Stimulated activated CD8-positive, alpha-beta memory T cell treated with anti-CD3 and anti-CD28 coated beads, Interleukin-7, amount 100 ng/mL, for 48 hours (primary cell): ENCODE measurements at places on chromosomes 3 and 15.

- no peak for DNase-seq
Measured at GRCh38 chr15:27126449-27126848, 155.5 kb downstream of the GABRG3 start.

DNA sequence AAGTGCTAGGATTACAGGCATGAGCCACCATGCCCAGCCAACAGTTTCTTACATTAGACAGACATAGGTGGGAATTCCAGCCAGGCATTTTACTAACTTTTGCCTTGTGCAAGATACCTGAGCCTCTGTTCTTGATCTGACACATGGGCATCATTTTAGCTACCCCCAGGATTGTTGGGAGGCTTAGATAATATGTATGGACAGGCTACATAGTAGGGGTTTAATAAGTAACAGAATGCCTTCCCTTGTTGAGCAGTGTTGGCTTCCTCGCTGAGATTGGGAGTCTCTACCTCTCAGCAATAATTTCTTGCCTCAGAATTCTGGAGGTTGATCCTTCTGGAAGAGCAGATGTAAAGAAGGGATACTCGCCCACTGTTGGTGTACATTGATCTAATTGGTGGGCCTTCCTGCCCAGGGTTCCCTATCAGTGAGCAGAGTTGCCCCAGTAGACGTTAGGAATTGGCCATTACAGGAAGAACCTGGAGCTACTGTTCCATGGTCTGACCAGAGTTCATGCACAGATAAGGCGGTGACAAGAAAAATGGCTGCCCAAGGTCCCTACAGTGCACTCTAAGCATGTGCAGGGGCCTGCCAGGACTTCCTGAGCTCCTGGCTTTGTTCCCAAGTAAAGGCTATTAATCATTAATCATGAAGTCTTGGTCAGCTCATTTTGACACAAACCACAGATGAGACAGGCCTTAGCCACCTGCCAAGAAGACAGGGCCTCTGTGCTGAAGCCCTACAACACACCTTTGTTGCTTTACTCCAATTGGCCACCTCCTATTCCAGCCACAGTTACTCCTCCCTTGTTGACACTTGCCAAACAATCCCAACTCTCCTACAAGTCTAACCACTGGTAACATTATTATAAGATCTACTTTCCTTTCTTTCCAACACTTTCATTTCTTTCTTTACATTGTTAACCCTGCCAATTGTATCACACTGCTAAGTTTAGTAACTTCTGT is 5.0 kb upstream of the IL17RE start:
- DNase-seq, result no peak

DNA sequence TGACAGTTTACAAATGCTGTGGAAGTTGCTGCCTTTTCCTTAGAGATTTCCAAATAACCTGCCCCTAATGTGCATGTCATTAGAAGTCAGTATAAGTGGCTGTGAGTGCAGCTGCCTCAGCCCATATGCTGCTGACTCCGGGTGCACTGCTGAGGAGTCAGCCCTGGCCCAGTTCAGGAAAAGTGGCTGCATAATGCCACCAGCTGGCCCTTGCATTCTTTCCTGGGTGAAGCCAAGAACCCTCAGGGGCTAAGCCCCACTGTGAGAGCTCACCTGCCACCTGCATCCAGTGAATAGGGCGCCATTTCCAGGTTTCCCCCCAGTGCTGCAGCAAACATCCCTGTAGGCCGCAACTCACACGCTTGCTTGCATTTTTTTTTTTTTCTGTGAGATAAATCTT is 139.9 kb downstream of the TJP1 start:
- no peak for DNase-seq

GRCh38 chr15:69508659-69509058 is 56.0 kb downstream of the RPLP1 start:
- DNase-seq, result no peak

- DNase-seq, result no peak
Measured at GRCh38 chr3:165347526-165347925, 151.3 kb upstream of the SLITRK3 start.

GRCh38 chr15:58110999-58111717 is 27.0 kb upstream of the AQP9 start:
- no peak for DNase-seq

- no peak for DNase-seq
Measured at GRCh38 chr3:183375337-183375736, 53.1 kb downstream of the MCF2L2 start.

GRCh38 chr3:52834871-52835501 is at the start of gene MUSTN1:
Gene MUSTN1 (minus strand): TSS chr3:52835019. CDS start chr3:52834948, 71 bp downstream.
- no peak for DNase-seq

DNA sequence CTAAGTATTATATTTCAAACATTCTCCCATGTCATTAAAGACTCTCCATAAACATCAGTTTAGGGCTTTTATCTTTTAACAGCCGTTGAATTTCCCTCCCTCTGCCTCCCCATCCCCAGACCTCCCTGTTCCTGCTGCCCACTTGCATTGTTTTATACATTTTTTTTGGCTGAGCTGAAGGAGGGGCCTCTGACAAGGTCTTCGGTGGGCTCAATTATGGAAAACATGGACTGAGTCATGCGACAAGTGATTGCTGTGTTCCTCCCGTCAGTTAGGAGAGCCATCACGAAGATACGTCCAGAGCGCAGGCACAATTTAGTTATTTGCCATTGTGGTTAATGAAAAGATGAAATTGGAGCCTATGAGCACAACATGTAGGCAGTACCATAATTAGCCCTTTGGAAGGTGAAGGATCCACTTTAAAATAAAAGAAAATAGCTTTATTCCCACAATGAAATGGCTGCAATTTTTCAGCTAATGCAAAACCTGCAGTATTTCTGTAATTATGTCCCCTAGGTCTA is 12.0 kb upstream of the NMNAT3 start:
- no peak for DNase-seq

GRCh38 chr3:88149101-88149508 is 654 bp upstream of the C3orf38 start:
- no peak for DNase-seq

DNA sequence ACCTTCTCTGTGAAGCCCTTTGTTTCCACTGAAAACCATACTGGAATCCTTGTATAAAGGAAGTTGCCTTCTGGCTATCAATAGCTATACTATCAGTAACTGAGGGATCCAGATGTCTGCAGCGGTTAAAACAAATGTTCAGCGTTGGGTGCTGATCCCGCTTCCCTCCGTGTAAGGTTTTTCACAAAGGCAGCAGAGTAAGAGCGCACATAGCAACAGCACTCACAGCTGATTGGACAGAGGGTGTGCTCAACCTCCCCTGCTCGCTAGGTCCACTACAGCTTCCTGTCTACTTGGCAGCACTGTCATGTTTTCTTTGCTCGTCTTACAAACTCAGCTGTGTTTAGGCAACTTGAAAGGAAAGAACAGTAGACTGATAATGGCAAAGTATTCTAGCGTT is 27.3 kb downstream of the ATOSA start:
- DNase-seq, result no peak
